ENCODE measurements at places on chromosomes 7 and 10.

DNA sequence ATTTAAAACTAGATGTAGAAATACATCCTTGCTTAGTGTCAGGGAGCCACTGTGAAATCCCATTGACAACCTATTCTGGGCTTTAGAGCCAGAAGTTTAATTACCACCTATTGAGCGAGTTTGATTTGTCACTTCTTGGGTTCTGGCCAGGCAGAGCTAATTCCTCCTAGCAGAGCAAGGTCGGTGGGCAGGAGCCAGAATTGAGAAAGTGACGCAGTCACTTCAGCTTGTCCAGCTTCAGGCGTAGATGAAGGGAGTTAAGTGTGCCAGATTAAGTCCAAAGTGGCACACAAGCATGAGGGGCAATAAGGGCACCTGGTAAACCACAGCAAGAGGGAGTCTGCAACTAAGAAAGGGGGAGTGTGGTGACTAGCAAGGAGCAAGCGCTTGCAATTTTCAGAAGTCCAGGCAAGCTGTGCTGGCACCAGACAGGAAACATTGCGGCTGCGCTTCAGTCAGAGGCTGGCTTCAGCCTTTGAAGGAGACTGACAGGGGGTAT is 119.4 kb downstream of the ST7 start:
- no peak for DNase-seq

DNA sequence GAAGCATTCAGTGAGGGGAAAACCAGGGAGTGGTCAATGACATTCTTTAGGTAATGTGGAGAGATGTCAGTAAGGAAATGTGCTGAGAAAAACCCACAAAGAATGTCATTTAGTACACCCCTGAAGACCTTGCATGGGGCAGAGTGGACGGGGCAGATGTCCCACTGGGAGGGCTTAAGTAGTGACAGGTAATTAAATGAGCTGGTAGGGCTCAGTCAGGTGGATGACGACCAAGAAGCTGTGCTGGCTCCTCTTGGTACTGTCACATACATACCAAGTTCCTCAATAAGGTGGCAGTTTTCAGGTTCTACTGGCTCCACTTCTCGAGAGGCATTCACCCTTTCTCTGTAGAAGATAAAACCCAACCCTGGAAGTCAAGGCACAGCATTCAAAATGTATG is 1.8 kb downstream of the PON3 start:
- DNase-seq = no peak

GRCh38 chr7:143433759-143434158 is 9.5 kb upstream of the TAS2R60 start:
- no peak for DNase-seq

DNA sequence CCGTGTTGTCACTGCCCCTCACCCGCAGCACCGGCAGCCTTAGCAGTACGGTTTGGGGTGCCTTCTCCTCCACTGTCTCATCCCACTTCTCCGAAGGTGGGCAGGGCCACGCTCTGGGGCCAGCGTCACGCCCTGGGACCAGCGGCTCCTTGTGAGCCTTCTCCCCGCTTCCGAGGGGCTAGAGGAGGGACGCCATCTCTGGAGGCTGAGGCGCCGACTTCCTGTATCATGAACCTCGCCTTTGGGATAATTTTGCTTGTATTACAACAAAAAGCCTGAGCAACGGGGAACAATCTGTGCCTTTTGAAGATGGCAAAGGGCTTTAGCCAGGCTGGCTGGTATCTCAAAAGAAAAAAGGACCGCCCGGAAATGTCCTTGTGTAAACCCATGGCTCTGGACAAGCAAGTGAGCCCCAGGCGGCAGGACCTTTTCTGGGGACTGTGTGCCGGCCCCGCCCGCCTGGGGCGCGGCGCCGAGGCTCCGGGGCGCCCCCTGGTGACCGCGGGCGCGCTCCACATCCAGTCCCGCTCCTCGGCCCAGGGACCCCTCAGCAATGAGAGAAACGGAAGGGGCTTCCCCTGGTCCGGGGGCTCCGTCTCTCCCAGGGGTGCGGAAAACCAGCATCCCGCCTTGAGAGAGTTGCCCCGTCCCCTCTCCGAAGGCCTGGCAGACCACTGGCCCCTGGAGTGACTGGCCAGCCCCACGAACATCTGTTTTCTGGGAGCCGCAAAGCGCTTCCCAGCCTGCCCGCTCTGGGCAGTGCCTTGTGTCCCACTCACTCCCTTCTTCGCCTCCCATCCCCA is 3.8 kb downstream of the DEPP1 start:
- peak; percentile 72 for DNase-seq

DNA sequence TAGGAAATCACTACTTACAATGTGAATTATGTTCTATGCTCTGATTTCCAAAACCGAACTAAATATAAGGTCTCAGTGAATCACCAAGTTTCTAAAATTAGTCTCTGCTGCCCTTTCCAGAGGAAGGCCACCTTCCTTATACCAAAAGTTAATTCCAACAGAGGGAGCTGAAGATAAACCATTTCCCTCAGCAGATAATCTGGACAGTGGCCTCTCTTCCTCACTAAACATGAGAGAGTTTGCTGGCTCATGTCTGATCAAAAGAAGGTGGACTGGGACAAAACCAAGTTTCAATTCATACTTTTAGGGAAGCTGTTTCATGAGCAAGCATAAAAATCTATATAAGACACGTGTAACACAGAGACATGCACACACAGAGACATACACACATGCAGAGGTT is 6.4 kb downstream of the FEZF1 start:
- DNase-seq = no peak

GRCh38 chr10:102202386-102202785 is 23.7 kb upstream of the ELOVL3 start:
- DNase-seq = no peak

- DNase-seq = peak; percentile 19
These were observed 340.8 kb upstream of the PODXL start for GRCh38 chr7:131897016-131897789.

- DNase-seq = no peak
These were observed 14.0 kb downstream of the INHBA start for GRCh38 chr7:41688906-41689305.

DNA sequence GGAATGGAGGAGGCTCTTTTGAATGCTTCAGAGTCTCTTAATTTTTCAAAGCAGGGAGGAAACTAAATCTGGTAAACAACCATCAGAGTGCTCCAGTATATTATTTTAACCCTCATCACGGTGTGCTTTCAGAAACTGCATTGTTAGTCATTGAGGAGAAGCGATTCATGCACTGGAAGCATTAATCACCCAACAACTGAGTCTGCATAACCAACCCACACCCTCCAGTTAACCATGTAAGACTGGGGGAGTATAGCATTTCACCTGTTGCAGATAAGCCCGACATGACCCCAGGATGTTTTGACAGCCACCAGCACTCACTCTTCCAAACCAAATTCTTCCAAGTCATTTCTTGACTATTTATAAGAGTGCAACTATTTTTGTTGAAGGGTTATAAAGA is 257.6 kb downstream of the GATA3 start:
- no peak for DNase-seq

GRCh38 chr7:66668112-66668511 is 39.4 kb downstream of the KCTD7 start:
- no peak for DNase-seq

DNA sequence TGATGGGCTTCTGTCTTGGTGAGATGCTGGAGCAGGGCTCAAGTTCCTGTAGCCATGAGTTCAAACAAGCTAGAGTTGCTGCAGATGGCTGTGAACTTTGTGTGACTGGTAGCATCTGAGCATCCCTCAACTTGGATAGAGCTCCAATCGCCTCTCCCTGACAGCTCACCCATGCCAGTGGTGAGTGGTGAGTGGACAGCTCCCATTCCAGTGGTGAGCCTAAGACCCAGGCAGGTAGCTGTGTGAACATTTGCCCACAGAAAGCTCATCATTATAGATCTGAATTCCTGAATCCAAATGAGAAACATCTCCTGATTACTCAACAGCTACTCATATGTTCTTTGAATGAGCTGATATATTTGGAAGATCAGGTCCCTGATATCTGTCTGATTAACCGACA is 25.3 kb downstream of the STEAP1B start:
- no peak for DNase-seq

DNA sequence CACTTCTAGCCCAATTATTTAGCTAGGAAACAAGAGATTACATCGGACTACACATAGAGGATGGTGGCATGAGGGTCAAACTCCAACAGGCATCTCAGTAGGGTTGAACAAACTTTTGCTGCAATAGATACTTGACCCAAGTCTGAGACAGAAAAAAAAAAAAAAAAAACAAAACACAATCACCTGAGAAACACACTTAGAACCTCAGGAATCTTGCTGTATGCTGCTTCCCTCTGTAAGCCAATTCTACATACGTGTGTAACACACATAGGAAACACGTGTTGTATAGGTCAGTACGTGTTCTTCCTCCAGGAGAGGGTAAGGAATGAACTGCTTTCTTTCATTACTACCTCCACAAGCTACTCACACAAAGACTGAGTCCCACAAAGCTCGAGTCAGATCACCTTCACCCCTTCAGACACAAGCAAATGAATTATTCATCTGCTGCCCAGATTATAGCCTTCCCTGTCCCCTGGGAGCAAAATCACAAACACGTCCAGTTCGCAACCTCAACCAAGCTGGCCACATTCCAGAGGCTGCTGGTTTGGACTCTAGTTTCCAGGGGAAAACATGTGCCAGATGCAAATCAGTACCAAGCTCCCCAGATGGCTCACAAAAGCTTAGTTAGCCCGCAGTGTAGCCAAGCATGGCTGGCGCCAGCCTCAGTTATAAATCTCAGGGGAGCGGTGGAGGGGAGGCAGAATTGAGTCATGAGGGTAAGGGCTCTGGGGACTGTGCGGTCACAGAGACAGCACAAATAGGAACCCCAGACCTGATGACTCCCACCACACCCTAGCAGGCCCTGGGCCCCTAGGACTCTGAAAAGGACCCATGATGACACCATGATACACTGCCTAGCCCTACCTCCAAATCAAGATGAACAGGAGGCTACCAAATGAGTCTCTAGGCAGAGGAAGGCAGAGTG is 15.1 kb downstream of the PSAP start:
- DNase-seq = no peak

- no peak for DNase-seq
These were observed 1.3 kb downstream of the KAZALD1 start for GRCh38 chr10:101063050-101063525.

DNA sequence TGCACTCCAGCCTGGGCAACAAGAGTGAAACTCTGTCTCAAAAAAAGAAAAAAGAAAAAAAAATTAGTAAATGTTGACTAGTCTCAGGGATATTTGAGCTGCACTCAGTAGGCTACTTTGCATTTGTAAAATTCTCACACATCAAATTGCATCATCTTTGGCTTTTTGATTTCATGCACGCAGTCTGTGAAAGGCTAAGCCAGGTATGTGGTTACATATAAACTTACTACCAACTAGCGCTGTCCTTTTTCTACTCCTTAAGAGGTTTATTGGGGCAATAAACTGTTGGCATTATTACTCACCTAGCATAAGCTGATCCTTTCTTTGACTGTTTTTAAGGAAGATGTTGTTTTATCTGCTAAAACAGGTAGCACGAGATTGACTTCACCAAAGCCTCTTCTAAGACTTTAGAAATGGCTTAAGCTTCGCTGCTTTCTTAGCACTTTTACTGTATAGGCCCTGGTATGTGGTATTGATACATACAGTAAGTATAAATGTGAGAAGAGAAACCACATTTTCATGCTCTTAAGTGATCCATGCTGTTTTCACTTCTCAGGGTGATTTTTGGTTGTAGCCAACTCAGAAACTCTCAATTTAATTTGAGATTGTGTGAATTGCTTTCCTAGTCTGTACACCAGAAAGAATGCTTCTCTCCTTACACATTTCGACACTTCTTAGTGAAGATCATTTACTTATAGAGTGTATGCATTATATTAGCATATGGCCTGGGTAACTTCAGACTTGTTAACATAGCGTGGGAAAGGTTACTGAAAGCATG is 323.9 kb downstream of the AUTS2 start:
- no peak for DNase-seq

DNA sequence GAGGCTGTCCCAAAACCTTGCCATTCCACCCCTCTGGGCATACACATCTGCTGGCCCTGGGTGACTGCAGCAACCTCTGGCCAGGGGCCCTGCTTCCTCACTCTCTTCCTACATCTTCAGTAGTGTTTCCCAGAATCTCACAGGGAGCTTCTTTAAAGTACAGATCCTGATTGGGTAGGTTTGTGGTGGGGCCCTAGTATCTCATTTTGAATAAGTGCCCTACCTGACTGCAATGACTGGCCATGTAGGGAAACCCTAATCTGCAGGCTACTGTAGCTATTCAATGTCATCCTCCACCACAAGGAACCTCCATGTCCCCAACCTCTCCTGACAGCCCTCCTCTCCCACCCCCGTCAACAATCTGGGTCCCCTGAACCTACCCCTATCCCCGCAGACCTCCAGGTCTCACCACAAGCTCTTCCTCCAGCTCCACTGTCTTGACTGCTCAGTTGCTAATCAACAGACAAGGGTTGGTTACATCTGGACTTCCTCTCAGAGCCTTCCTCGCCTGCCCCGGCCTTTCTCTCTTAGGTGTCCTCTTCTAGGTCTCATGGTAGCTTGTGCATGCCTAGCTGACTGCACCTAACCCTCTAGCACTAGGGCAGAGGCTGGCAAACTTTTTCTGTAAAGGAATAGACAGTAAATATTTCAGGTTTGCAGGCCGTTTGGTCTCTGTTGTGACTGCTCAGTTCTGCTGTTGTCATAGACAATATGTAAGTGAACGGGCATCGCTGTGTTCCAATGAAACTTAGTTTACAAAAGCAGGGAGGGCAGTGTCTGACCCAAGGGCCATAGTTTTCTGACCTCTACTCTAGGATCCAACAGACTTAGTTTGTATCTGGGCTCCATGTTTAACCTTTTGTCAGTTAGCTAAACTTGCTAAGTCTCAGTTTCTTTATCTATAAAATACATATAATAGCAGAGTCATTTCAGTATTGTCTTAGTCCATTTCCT is 121.1 kb downstream of the AOAH start:
- DNase-seq = no peak

GRCh38 chr7:68376131-68376661 is 1222.1 kb upstream of the AUTS2 start:
- no peak for DNase-seq

DNA sequence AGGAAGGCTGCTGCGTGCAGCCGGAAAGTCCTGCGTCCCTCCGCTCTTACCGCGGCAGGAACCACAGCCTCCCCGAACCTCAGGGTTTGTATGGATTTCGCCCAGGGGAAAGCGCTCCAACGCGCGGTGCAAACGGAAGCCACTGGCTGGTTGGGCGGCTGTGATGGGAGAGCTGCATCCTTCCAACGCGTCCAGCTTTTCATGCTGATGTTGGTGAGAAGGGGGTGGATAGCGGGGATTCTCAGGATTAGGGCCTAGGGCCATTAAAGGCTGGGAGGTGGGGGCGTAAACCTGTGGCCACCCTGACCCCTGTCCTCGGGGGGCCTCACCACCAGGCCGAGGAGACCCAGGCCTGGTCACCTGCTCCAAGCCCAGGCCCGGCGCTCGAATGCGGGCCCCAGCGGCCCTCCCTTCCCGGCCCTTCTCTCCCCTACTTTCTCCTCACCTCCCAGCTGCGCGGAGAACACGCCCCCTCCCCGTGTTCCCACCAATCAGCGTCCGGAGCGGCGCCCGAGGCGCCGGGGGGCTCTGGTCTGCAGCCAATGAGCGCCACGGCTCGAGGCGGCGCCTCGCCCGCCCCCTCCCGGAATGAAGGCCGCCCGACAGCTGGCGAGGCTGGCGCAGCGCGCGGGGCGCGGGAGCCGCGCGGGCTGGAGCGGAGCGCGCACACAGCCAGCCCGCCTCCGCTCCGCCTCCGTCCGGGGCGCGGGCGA is 458 bp upstream of the NANOS1 start:
- DNase-seq = peak; percentile 88

Measured in A549 (cell line).